HT-29 (cell line): ENCODE measurements at places on chromosomes 7 and 10.

DNA sequence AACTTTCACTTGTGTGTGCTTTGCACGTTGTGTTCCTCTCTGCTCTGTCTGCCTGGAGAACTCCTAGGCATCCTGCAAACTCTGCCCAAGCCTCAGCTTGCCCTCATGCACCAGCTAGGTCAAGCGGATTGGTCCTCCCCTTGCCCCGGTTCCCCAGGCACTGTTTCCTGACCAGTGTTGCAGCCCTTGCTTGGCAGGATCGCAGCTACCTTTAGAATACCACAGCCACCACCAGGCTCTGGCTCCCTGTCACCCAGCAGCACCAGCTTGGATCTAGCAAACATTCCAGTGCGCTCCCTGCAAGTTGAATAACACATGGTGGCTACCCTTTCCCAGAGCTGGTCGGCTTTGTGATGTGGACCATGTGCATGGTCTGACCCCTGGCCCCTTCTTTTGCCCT, 19.0 kb downstream of the ZMIZ1 start:
- no peak for DNase-seq

DNA sequence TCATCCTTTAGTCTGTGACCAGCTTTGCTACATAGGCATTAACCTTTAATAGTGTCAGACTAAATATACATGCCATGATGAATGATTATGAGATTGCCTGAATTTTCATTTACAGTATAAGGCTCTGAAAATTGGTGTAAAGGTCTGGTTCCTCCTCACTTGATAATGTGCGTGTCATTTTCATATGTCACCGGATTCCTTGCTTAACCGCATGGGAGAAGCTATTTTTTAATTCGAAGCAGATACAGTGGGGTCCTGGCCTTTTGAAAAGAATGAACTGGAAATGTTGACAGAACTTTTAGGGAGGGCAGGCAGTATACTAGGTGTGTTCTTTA, 192.4 kb upstream of the SH2B2 start:
- DNase-seq: no peak

DNA sequence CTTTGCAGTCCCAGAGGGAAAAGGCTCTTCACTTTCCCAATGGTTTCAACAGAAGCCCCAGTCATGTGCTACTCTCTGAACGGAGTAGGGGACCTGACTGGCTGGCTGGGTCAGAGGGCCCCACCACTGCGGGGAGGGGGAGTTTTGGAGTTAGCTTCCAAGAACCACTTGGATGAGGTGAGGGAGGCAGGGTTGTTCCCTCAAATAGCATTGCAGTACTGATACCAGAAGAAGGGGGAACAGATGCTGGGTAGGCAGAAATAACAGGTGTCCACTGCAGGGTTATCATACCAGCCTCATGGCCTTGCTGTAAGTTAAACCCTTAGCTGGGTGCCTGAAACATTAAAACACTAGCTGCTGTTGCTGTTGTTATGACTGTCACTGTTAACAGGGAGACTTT, 131.3 kb downstream of the UBE2H start:
- DNase-seq: no peak

DNA sequence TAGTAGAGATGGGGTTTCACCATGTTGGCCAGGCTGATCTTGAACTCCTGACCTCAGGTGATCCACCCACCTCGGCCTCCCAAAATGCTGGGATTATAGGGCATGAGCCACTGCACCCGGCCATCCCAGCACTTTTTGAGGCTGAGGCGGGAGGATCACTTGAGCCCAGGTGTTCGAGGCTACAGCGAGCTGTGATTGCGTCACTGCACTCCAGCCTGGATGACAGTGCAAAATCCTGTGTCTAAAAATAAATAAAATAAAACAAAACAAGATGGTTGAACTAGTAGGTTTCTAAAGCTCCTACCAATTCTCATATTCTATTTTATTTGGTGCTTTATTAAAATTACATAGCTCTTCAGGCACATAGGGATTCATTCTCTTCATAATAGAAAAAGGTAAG, 890.3 kb upstream of the AUTS2 start:
- no peak for DNase-seq

- DNase-seq: no peak
Observed at GRCh38 chr7:27300421-27300820, 57.8 kb downstream of the EVX1 start.

- DNase-seq: no peak
Observed at GRCh38 chr7:87702326-87702725, 74.1 kb downstream of the RUNDC3B start.
